Right cardiac atrium (tissue), 5 donors: ENCODE measurements at places on chromosomes 11 and 22.

DNA sequence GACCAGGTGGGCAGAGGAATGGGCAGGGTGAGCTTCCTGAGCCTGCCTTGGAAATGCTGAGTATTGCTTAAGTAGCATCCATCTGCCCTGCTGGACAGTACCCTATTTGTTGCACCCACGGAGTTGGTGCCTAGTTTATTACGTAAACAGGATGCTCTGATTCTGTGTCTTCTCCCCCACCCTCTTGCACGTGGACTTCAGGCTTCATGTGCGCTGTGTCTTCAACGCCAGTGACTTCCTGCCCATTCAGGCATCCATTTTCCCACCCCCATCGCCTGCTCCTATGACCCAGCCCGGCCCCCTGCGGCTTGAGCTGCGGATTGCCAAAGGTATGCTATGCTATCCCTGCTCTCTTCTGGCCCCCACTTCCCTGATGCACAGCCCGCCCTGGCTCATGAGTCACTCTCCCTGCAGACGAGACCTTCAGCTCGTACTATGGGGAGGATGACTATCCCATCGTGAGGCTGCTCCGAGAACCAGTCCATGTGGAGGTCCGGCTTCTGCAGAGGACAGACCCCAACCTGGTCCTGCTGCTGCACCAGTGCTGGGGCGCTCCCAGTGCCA, 5.7 kb downstream of the ZP1 start:
- DNase-seq: no peak

GRCh38 chr11:62182147-62182891, 7.7 kb upstream of the SCGB1D1 start:
- no peak for DNase-seq

- DNase-seq: no peak
These were observed 31.9 kb downstream of the KCNQ1OT1 start for GRCh38 chr11:2667940-2668339.

DNA sequence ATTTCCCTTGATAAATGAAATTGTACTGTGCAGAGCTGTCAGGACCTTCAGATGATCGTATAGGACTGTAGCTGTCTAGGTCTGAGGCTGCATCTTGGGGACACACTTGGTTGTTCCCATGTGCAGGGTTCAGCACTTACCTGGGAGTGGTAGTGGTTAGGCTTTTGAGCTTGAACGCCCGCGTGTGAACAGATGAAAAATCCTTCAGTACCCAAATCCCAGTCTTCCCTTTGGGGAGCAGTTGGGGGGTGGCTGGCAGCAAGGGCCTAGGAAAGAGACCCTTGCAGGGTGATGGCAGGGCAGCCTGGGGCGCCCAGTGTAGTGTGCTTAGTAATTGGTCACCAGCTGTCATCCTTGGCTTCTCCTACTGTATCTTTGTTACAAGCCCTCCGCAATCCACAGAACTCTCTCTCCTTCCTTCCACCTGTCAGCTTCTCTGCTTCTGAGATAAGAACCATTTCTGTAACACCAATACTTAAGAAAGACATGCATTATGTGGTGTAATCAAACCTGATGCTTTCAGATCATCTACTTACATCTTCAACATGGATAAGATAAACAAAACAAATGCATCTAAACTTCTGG, 64.6 kb downstream of the MORC2 start:
- no peak for DNase-seq

DNA sequence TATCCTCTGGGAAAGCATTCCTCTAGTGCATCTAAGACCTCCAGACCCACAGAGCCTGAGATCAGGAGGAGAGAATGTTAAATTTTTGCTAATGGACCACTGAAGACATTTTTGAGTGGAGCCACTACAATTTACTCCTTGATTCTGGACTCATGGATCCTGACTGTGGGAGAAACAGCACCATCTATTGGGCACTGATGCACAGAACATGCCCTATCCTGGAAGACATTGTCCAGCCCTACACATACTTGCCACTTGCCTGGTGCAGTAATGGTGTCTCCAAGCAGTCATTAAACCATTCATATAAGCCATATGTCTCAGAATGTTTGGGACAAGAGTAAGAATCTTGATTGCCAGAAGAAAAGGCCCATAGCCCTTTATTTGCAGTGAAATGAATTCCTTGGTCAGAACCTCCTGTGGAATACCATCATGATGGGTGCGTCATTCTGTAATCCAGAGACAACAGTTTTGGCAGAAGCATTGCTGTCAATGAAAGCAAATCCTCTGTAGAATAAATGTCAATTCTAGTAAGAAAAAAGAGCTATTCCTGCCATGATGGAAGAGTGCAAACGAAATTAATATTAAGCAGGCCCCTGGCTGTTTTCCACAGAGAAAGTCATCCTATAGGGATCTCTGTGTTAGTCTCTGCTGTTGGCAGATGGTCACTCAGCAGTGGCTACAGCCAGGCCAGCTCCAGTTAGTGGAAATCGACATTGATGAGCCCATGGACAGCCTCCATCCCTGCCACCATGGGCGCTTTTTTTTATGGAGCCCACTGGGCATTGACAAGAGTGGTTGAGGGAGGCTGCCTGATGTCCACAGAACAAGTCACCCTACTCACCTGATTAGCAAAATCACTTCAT, 43.5 kb downstream of the GGTLC2 start:
- peak; percentile 24 for DNase-seq

- DNase-seq: no peak
These were observed 178.6 kb downstream of the DSCAML1 start for GRCh38 chr11:117618302-117618981.

GRCh38 chr11:120385110-120385509, 48.9 kb downstream of the ARHGEF12 start:
- no peak for DNase-seq

- DNase-seq: no peak
These were observed 857.0 kb downstream of the KCNA4 start for GRCh38 chr11:29159552-29160465.

DNA sequence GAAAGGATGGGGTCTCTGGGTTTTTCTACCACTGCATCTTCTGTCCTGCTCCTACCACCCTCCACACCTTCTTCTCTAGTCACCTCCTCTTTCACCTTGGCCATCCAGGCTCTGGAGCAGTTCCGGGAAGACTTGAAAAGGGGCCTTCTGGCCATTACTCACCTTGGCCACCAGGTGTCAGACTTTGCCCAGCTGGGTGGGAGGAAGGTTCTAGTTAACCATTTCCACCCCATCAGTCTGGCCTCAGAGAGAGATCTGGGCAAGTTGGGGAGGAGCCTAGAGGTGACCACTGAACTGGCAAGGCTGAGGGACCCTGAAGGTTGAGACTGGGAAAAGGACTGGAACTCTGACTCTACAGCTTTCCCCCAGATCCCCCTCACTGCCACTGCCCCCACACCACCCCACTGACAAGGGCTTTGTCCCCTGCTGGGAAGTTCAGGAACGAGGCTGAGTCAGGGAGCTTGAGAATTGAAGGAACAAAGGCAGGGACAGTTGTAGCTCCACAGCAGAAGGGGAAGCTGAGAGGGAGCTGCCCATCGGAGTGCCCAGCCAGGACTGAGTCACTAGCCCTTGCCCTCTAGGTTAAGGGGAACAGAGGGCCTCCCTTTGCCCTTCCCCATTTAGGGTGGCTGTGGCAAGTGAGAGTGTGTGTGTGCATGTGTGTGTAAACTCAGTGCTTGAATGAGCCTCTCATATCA, 3.7 kb upstream of the POLD4 start:
- DNase-seq: peak; percentile 59

- DNase-seq: no peak
These were observed 18.1 kb downstream of the MRGPRG start for GRCh38 chr11:3200388-3201111.

GRCh38 chr11:122852074-122852795, 13.9 kb downstream of the CRTAM start:
- no peak for DNase-seq

- peak; percentile 78 for DNase-seq
These were observed at the start of gene CNIH2 for GRCh38 chr11:66277471-66278362. Gene CNIH2, plus strand, starts transcription at chr11:66278175. Its CDS starts 282 bp downstream, at chr11:66278457.

DNA sequence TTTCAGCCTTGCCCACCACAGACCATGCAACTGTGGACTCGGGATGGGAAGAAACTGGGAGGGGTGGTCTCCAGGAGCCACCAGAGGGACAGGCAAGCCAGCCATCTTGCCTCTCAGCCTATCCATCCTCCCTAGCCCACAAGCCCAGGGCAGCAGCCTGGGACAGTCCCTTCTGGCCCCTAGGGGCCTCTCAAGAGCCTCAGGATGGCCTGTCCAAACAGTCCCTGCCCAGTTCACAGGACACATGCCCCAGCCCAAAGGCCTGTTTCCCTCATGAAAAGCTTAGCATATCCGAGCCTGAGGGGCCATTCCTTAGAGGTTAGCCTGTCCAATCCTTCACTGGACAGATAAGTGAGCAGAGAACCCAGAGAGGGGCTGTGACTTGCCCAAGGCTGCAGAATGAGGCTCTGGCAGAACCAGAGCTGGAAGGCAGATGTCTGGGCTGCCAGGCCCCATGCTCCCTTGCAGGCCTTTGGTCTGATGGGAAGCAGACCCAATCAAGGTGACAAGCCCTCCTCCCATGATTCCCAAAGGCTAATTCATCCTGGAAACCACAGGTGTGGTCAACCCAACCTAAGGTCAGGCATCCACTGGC, 28.2 kb downstream of the LRRC10B start:
- no peak for DNase-seq

- DNase-seq: peak; percentile 25
These were observed 163.3 kb upstream of the RASSF10 start for GRCh38 chr11:12845739-12846358.

DNA sequence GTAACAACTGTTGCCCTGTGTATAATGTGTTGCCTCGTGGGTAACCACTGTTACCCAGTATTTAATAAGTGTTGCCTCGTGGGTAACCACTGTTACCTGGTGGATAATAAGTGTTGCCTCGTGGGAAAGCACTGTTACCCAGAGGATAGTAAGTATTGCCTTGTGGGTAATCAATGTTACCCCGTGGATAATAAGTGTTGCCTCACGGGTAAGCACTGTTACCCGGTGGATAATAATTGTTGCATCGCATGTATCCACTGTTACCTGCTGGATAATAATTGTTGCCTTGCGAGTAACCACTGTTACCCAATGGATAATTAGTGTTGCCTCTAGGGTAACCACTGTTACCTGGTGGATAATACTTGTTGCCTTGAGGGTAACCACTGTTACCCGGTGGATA, 17.1 kb upstream of the NXPE4 start:
- DNase-seq: no peak

GRCh38 chr22:45082795-45083194, 73.0 kb upstream of the PHF21B start:
- no peak for DNase-seq

DNA sequence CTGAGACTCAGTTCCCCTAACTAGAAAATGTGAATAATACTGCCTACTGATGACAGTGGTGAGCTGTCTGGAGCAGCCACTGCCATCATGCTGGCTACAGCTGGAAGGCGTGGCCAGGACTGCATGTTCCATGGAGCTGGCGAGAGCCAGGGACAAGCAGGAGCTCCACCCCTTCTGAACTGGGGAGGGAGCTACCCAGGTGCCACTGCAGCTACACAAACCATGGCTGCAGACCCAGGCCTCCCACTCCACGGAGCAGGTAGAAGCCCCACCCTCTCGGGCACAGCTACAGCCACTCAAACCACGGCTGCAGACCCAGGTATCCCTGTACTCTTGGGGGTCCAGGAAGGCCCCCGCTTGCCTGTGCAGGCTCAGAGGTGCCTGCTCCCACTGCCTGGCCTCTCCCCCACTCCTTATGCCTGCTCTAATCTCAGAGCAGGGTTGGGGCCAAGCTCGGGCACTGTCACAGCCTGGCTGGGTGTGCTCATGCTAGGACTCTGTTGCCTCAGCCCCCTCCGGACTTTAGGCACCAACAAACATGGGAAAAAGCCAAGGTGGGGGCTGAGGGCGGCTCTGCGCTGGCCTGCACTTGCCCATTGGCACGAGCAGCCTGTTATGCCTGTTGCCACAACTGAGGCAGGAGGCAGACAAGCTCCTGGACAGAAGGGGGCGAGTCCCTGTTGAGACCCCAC, 51.7 kb downstream of the RAB30 start:
- DNase-seq: peak; percentile 74

DNA sequence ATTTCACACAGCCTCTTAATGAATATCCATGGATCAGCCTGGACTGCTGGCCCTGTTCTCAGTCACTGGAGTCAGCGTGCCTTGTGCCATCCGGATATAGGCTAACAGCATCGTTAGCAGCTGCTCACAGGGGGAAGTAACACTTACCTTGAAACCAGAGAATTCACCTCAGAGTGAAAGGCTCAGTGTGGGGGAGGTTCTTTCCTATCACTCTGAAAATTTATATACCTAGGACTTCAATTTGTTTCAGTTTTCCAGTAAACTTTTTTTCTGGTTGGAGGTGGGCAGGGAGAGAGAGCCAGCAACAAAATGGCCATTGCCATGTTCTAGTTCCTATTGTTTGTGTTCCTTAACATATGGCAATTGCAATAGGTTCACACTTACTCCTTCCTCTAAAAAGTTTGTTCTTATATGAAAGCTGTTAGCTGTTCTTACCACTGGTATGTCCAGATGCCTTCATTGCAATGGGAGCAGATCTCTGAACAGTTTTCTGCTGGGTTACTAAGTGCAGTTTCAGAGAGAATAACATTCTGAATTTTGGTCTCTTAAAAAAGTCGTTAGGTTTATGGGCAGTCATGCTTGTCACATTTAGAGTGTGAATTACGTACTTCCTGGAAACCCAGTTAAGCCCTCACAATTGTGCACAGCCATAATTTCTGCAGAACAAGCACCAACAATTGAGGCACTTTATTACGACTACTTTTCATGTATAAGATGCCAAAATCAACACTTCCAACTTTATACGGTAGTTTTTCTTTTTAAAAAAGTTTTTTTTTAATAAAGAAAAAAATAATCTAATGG, 247.6 kb downstream of the CADM1 start:
- DNase-seq: no peak

DNA sequence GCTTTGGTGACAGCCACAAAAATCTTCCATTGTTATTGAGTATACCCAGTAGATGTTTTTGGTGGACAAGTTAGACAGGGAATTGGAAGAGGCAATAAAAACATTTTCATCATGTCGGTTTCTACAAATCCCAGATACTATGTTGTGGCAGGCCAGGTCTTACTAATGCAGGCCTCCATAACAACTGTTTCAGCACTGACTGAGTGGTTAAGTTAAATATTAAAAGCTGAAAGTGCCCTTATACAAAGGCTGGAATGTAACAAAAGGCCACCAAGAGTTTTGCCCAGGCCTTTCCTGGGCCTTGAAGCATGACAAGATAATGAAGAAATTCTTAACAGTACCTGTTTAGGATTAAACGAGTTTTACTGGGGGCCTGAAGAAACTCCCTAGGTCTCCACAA, 29.3 kb downstream of the DMC1 start:
- DNase-seq: no peak

DNA sequence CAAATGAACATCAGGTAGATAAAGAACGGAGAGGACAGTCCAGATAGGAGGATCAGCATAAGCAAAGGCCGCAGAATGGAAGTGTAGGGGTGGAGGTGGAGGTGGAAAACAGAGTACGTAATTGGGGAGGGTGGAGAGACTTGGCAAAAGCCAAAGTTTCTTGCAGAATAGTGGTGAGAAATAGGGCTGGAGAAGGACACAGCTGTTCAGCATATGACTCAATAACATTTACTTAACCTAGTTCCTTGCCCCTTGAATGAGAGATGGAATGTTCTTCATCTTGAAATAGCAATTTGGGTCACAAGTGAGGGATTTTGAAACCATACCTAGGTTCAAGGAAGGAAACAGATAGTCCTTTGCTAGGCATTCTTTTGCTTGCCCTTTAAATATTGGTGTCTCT, 235.9 kb upstream of the ARHGAP20 start:
- no peak for DNase-seq

GRCh38 chr11:94938095-94939055, 35.0 kb downstream of the CWC15 start:
- DNase-seq: peak; percentile 87
